ENCODE measurements at places on chromosomes 12 and 14.

DNA sequence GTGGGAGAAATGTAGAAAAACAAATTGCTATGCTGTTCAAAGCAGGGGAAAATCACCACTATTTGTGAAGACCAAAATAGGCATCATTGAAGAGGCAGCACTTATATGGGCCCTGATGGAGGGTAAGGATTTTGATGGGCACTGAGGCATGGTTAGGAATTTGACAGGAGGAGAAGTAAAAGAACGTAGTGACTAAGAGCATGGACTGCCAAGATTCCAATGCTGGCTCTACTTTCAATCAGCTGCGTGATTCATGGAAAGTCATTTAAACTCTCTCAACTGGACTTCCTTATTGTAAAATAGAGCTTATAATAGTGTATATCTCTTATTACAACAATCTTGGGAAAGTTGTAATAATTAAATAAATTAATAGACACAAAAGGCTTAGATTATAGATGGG lies 267.7 kb upstream of the G2E3 start:
- no peak for DNase-seq

DNA sequence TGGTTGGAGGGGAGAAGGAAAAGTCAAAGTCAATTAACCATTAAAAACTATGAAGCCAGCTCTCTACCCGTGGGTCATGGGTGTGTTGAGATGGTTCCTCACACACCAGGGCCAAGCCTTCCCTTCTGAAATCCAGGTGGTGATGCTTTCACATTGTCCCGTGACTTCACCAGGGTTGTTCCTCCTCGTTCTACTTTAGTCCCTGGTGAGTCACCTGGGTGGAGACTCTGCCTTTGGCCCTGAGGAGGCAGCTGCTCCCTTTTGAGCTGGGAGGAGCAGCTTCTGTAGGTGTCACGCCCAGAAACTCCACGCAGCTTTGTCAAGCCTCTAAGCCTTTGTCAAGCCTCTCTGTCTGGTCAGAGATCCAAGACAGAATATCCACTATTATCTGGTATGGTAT lies 348.3 kb downstream of the BMP4 start:
- no peak for DNase-seq

- DNase-seq, result no peak
Measured at GRCh38 chr14:88030079-88030478, 25.1 kb downstream of the GPR65 start.

- DNase-seq, result no peak
Measured at GRCh38 chr14:100297320-100298300, 8.6 kb downstream of the SLC25A29 start.

GRCh38 chr12:90102957-90103652 lies 394.5 kb upstream of the ATP2B1 start:
- no peak for DNase-seq

DNA sequence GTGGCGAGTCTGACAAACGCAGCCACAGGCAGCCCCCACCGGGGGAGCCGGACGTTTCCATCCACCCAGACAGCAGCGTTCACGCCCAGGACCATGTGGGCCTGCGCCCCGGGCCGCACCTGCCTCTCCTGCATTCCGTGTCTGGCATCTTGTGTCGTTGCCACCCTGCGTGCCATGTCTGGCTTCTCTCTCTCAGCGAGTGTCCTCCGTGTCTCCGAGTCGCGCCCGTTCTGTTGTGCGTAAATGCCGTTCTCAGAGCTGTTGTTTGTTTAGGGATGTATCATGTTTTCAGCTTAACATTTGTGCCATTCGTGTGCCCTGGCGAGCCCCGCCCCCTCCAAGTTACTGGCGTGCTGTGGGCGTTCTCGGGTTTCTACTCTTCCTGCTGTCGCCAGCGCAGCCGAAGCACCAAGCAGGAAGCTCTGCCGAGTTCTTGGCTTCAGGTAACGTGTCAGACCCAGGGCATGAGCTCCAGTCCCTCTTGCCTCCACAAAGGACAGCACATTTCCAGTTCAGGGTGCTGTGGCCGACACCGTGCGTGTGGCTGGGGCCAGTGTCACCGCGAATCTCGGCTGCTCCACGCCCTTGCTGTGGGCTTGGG lies 34.6 kb downstream of the NOC4L start:
- DNase-seq, result no peak

DNA sequence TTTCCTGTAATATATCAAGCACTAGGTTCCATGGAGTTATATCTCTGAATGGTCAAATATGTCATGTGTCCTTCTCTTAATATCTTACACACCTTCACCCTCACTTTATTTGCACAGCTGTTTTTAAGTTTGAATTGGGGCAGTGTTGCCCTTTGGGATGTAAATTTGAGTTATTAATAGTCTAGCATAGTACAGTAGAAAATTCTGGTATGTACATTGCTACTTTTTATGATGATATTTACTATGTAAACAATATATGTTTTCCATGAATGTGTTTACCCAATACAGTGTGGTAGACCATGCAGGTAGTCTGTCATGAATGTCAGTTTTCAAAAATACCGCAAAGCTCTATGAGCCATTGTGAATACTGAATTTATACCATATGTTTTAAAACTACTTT lies 50.5 kb downstream of the METTL25 start:
- no peak for DNase-seq

- no peak for DNase-seq
Measured at GRCh38 chr12:111448846-111449790, 43.4 kb downstream of the SH2B3 start.

- no peak for DNase-seq
Measured at GRCh38 chr12:38934686-38935085, 29.3 kb upstream of the CPNE8 start.

- no peak for DNase-seq
Measured at GRCh38 chr12:116709768-116710167, 28.1 kb downstream of the SPRING1 start.

DNA sequence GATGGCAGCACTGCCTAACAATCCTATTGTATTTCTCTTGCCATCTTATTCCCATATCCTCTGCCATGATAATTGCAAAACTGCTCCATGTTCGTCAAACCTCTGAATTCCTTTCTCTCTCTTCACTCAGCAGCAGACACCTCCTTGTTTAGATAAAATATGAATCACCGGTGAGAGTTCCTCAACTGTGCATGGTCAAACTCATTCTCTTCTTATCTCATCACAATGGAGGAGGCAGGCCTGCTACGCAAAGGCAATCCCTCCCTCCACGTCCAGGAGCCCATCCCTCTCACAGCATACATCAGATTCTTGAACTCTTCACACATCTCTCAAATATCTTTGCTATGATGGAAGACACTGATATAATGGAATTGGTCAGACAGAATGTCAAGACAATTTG lies 90.1 kb upstream of the DAAM1 start:
- DNase-seq, result no peak

DNA sequence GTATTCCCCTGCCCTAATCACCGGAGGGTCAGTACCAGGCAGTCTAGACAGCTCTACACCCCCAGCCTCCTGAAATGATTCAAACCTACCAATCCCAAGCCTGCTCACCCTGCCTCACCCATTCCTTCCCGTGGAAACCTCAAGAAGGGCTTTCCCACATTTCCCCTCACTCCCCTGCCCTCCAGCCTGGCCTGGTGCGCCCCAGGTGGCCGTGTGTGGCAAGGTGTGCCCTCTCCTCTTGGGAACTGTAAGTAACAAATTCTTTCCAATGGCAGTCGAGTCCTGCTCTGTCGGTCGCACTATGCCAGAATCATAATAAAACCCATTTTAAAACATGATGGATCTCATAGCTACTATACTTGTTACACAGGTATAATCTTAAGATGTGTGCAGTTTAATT lies 13.9 kb upstream of the DEGS2 start:
- DNase-seq, result no peak

DNA sequence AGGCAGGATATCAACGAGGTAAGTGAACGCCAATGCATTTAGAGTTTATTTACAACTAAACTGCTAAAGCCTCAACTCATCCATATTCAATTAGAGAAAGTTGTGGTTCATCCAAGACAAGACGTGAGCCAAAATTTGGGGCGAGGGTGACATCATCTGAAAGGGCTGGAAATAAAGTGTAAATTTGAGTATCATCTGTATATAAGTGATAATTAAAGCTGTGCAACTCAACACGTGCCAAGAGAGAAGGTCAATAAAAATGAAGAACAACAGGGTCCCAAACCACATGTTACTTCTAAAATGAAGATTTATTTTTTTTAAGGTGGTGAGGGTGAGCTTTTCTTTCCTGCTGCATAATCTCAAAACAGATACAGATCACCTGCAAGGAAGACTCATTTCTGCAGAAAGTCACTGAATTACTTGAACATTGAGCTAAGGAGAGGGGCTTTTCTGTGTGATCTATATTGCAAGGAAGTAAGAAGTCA lies 203.6 kb downstream of the EFCAB11 start:
- DNase-seq, result no peak

- DNase-seq, result no peak
Measured at GRCh38 chr14:33282331-33283230, 343.9 kb downstream of the NPAS3 start.

- DNase-seq, result no peak
Measured at GRCh38 chr14:54749180-54749579, 153.4 kb downstream of the GCH1 start.

GRCh38 chr14:63205866-63206265 lies 1.6 kb downstream of the RHOJ start:
- DNase-seq, result no peak

DNA sequence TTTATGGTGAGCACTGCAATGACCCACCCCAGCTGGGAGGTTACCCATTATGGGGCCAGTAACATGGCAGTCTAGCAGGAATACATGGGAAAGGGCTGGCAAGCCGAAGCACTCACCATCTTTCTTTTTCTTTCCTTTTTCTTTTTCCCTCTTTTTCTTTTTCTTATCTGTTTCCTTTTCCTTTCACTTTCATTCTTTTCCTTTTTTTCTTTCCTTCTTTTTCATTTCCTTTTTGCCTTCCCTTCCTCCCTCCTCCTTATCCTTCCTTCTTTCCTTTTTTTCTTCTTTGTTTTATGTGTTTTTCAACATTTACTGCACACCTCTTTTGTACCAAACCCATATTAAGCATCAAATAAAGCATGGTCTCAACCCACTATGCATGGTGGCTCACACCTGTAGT lies 501.1 kb downstream of the MED13L start:
- no peak for DNase-seq

- DNase-seq, result no peak
Measured at GRCh38 chr12:107888789-107889188, 114.3 kb downstream of the ASCL4 start.

DNA sequence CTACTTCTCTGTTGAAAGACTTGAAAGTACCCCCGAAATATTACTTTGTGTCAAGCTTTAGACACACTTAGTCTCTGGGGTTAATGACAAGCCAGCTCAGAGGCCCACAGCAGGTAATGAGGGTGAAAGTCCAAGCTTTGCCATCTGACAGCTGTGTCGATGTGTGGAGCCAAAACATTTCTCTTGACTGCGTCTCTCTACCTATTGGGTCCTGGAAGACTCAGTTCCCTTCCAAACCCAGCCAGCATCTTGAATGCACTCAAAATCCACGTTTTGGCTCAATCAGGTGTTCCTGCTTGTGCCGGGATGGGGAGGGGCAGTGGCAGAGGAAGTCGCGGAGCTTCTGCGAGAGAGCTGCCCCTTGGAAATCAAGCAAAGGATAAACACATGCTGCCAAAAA lies 3.2 kb downstream of the PLXNC1 start:
- no peak for DNase-seq

- DNase-seq, result no peak
Measured at GRCh38 chr12:65113621-65114035, 7.5 kb downstream of the WIF1 start.

DNA sequence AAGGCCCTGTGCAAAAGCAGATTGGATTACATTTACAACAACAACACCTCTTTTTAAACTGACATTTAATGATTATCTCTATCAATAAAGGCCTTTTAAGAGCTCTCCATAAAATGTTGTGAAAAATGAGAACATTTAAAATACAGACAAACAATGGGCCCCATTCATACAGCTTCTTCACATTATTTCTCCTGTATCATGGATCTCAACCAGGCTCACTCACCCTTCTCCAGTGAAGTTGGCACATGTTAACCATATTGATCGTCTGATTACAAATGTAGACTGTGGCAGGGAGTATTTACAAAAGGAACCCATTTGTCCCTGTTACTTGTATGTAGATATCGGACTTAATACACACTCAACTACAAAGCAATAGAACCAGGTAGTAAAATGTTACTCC lies 220.2 kb upstream of the BTG1 start:
- DNase-seq, result no peak

GRCh38 chr12:46855760-46856159 lies 30.0 kb upstream of the SLC38A4 start:
- DNase-seq, result no peak

- no peak for DNase-seq
Measured at GRCh38 chr14:89519040-89519439, 102.0 kb upstream of the FOXN3 start.

GRCh38 chr14:95575840-95576473 lies 41.1 kb downstream of the GLRX5 start:
- DNase-seq, result no peak

- DNase-seq, result no peak
Measured at GRCh38 chr14:90330203-90331196, 1.2 kb downstream of the NRDE2 start.

GRCh38 chr14:99229654-99230207 lies 42.3 kb downstream of the BCL11B start:
- DNase-seq, result no peak

- no peak for DNase-seq
Measured at GRCh38 chr14:100305324-100306100, 732 bp downstream of the SLC25A29 start.

GRCh38 chr12:48627556-48627955 lies 54.5 kb downstream of the KANSL2 start:
- no peak for DNase-seq

GRCh38 chr12:31524791-31525495 lies 66.0 kb downstream of the DENND5B start:
- no peak for DNase-seq

DNA sequence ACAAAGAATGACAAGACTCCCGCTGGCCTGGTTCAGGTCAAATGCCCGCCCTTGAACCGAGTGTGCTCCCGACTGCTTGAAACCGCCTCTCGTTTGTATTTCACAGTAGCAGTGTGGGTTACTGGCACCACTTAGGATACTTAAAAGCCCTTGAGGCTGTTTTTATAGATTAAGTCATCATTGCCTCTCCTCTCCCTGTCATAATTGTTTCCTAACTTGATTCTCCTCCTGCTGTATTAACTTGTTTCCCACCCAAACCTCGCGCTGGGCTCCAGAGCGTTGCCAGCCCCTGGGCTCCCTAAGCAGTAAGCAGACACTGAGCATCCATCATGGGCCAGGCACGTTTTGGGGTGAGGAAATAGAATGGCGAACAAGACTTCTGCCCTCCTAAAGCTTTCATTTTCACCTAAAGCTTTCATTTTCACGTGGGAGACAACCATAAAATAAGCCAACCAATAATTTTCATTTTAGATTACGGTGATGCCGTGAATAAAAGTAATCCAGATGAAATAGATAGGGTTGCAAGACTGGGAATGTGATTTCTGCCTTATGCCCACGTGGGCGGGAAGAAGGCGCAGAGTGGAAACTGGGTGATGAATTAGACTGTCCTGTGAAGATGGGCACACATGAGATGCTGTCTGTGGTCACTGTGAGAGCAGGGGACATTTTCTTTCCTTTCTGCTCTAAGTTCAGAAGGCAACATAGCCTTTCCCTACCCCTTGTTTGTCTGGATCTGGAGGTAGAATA lies 97.5 kb downstream of the PPP2R5C start:
- no peak for DNase-seq

All from esophagus squamous epithelium (tissue), 5 donors.